ENCODE measurements at places on chromosomes 12 and 14. TPM values are rescaled to one million over a fixed set of nuclear protein-coding genes. Genes with fewer than 3 reads are reported as not detected.

CPNE6 gene
- not detected for polyA plus RNA-seq

RPL41 gene
- polyA plus RNA-seq: 2,240 TPM

FOXG1 gene
- polyA plus RNA-seq: not detected

CRIP1 gene
- polyA plus RNA-seq: 14.7 TPM

OAS2 gene
- not detected for polyA plus RNA-seq

PTCSC3 gene
- not detected for polyA plus RNA-seq

PLEKHD1 gene
- polyA plus RNA-seq: not detected

TAS2R8 gene
- polyA plus RNA-seq: not detected
